ENCODE measurements at places on chromosomes 5 and 9. TPM values are rescaled to one million over a fixed set of nuclear protein-coding genes. Genes with fewer than 3 reads are reported as not detected.

- H3K27me3 ChIP-seq = no peaks in the 10 kb centered on the region
- H3K4me3 ChIP-seq = no peak overlapping the region
- no peak overlapping the region for H3K27ac ChIP-seq
- H3K36me3 ChIP-seq = no peaks in the 10 kb centered on the region
Observed at GRCh38 chr9:526904-527591, 312.4 kb downstream of the DOCK8 start.

EDIL3 gene
- total RNA-seq = 59.7 TPM

- no peaks in the 10 kb centered on the region for H3K4me1 ChIP-seq
- no peak overlapping the region for H3K27ac ChIP-seq
- no peaks in the 10 kb centered on the region for H3K36me3 ChIP-seq
- no peaks in the 10 kb centered on the region for H3K27me3 ChIP-seq
- no peak overlapping the region for H3K4me3 ChIP-seq
Observed at GRCh38 chr5:137215261-137215660, 283.9 kb downstream of the SPOCK1 start.

DNA sequence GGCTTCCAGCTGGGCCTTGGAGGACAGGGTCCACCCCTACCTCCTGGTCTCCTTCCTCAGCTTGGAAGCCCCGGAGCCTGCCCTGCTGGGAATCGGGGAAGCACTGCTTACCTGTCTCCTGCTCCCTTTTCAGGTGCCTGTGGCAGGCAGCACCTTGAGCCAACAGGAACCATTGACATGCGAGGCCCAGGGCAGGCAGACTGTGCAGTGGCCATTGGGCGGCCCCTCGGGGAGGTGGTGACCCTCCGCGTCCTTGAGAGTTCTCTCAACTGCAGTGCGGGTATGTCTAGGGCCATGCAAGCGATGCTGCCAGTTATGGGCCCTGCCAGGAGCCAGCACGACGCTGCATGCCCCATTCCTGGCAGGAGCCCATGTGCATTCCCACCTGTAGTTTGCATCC, 3.8 kb upstream of the CACFD1 start:
- H3K36me3 ChIP-seq = no peaks in the 10 kb centered on the region
- no peak for DNase-seq
- no peaks in the 10 kb centered on the region for H3K27me3 ChIP-seq
- H3K4me1 ChIP-seq = no peaks in the 10 kb centered on the region

DNA sequence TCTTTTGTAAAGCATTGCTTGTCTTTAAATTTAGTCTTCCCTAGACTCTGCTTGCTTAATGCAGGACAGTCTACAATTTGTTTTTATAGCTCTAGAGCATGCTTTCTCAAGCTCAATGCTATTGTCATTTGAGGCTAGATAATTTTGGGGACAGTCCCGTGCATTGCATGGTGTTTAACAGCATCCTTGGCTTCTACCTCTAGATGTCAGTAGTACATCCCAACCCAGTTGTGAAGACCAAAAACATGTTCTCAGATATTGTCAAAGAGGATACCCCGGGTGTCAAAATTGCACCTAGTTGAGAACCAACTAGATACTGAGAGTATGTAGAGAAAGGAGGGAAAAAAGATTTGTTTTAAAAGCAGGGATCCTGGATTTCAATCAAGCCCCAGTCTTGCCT, 277.5 kb downstream of the CEMIP2 start:
- H3K4me3 ChIP-seq = no peak overlapping the region
- H3K36me3 ChIP-seq = no peaks in the 10 kb centered on the region
- DNase-seq = no peak
- H3K27ac ChIP-seq = no peak overlapping the region

- DNase-seq = no peak
- H3K4me1 ChIP-seq = no peaks in the 10 kb centered on the region
- H3K36me3 ChIP-seq = no peaks in the 10 kb centered on the region
- H3K27ac ChIP-seq = no peak overlapping the region
Observed at GRCh38 chr5:141960018-141960417, 2.0 kb upstream of the PCDH12 start.

GRCh38 chr9:93645149-93645889, 68.9 kb downstream of the PHF2 start:
- DNase-seq = no peak
- peaks cover 38% of the 10 kb centered on the region for H3K36me3 ChIP-seq
- no peaks in the 10 kb centered on the region for H3K4me1 ChIP-seq
- H3K27me3 ChIP-seq = no peaks in the 10 kb centered on the region
- H3K27ac ChIP-seq = no peak overlapping the region

HIGD2A gene
- 198 TPM for total RNA-seq

GRCh38 chr5:18420711-18421110, 786.5 kb downstream of the TAF11L14 start:
- H3K27me3 ChIP-seq = no peaks in the 10 kb centered on the region
- H3K36me3 ChIP-seq = no peaks in the 10 kb centered on the region
- H3K4me1 ChIP-seq = no peaks in the 10 kb centered on the region
- DNase-seq = no peak

GRIN1 gene
- total RNA-seq = 0.04 TPM

- peaks cover 13% of the 10 kb centered on the region for H3K4me1 ChIP-seq
- H3K36me3 ChIP-seq = no peaks in the 10 kb centered on the region
- H3K4me3 ChIP-seq = no peak overlapping the region
- DNase-seq = no peak
- no peak overlapping the region for H3K27ac ChIP-seq
Observed at GRCh38 chr9:133892193-133892920, 99.8 kb downstream of the VAV2 start.

GPR151 gene
- not detected for total RNA-seq

DNA sequence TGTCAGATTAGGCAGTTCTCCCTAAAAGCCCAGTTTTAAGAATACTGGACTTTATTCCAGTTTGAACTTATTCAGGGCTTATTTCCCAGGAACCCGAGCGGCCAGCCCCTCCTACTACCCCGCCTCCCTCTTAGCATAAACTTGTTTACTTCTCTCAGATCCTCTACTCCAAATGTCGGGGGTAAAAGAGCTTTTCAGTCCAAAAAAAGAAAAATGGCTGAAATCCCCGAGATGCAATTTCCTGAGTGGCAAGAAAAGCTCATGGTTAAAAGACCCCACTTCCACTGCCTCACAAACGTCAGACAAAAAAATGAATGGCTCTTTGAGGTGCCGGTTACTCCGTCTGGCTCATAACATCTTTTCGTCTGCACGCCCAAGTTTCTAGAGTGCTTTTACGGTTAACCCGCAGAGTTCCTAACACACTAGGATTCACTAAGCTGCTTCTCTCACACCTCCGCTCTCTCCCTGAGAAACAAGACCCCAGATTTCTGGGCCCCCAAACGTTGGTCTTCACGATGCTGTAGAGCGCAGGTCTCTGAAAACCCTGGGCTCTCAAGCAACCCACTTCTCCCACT, 402 bp downstream of the BRD8 start:
- H3K27me3 ChIP-seq = no peaks in the 10 kb centered on the region
- H3K27ac ChIP-seq = peak overlapping the region; percentile 90
- DNase-seq = no peak
- no peaks in the 10 kb centered on the region for H3K36me3 ChIP-seq
- H3K4me3 ChIP-seq = peak overlapping the region; percentile 91
- H3K4me1 ChIP-seq = peaks cover 14% of the 10 kb centered on the region

GRCh38 chr5:93890657-93891056, 149.3 kb upstream of the POU5F2 start:
- H3K4me1 ChIP-seq = no peaks in the 10 kb centered on the region
- DNase-seq = no peak
- H3K27ac ChIP-seq = no peak overlapping the region
- no peaks in the 10 kb centered on the region for H3K36me3 ChIP-seq
- no peak overlapping the region for H3K4me3 ChIP-seq
- H3K27me3 ChIP-seq = no peaks in the 10 kb centered on the region

SOWAHA gene
- 0.16 TPM for total RNA-seq

PDCD1LG2 gene
- total RNA-seq = 3.3 TPM

DNA sequence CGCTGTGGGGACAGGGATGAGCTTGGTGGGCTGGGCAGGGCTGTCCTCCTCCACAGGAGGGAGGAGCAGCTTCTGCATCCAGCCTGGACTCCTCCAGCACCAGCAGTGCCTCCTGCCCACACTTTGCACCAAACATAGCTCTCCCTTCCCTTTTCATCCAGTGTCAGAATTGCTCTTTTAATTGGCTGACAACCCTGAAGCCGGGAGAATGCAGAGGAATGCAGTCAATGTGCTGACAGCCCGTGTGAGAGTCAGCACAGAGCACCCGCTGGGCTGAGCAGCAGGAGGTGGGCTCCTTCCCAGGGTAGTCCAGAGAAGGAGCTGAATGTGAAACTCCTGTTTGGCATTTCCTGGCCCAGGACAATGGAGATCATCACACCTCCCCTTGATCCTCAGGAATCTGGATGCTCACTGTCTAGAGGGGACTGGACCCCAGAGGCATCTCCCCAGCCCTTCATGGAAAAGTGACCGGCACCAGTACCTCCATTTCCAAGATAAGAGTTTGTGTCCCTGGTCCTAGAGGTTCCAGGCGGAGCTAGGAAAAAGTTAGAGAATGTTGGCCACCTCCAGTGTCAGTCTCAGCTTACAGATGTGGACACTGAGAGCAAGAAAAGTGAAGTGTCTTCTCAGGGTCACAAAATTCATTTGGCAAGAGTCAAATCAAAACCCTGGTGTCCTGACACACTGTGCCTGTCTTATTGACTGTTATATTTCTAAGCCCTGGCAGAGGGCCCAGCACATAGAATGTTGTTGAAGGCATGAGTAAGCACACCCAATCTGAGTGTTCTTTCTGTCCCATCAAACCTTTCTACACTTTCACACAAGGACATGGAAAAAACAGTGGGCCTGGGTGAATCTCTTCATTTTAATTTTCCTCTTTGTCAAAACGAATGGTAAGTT, 202.1 kb downstream of the SNX18 start:
- no peak for DNase-seq
- no peak overlapping the region for H3K4me3 ChIP-seq
- H3K27ac ChIP-seq = no peak overlapping the region

- no peaks in the 10 kb centered on the region for H3K27me3 ChIP-seq
- DNase-seq = no peak
- no peak overlapping the region for H3K27ac ChIP-seq
- no peak overlapping the region for H3K4me3 ChIP-seq
- H3K4me1 ChIP-seq = peaks cover 6% of the 10 kb centered on the region
- no peaks in the 10 kb centered on the region for H3K36me3 ChIP-seq
Observed at GRCh38 chr9:106857811-106858470, 5.0 kb upstream of the ZNF462 start.

DNA sequence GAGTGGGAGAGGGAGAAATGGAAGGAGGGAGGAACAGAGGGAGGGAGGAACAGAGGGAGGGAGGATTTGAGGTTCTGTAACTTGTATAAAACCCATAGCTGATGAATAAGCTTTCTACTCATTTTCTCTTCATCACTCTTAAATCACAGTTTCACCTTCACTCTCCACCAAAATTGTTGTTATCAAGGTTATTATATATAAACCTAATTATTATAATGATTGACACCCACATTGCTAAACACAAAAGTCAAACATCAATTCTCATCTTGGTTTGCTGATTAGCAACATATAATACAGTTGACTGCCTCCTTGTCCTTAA, 229.0 kb upstream of the PAPPA start:
- H3K4me1 ChIP-seq = no peaks in the 10 kb centered on the region
- no peaks in the 10 kb centered on the region for H3K27me3 ChIP-seq
- DNase-seq = no peak
- H3K4me3 ChIP-seq = no peak overlapping the region
- no peaks in the 10 kb centered on the region for H3K36me3 ChIP-seq
- no peak overlapping the region for H3K27ac ChIP-seq

DNA sequence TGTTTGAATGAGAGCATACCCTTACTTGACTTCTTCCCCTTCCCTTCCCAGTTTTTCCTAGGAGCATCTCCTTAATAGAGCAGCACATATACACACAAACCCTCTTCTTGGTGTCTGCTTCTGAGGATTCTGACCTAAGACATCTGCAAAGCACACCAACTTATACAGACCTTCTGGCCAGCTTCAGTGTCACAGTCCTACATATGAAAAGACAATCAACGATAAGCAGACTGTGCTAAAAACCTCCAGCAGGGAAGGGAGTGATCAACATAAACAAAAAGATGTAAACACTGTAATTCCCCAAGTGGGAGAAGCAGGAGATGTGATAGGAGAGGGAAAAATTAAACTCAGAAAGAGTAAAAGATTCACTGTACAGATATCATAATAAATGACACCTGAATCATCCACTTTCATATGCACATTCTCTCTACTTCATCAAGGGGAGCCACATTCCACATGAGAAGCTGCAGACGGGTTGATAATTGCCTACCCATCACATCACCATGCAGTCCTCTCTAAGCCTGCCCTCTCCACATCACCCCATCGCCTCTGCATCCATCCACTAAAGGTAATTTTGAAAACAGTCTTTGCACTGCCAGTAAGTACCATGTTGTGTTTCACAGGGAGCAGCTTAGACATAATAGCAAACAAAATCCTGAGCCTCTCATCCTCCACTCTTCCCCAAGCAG, 13.0 kb downstream of the APBA1 start:
- no peak overlapping the region for H3K4me3 ChIP-seq
- H3K27ac ChIP-seq = no peak overlapping the region
- DNase-seq = no peak
- no peaks in the 10 kb centered on the region for H3K36me3 ChIP-seq

DNA sequence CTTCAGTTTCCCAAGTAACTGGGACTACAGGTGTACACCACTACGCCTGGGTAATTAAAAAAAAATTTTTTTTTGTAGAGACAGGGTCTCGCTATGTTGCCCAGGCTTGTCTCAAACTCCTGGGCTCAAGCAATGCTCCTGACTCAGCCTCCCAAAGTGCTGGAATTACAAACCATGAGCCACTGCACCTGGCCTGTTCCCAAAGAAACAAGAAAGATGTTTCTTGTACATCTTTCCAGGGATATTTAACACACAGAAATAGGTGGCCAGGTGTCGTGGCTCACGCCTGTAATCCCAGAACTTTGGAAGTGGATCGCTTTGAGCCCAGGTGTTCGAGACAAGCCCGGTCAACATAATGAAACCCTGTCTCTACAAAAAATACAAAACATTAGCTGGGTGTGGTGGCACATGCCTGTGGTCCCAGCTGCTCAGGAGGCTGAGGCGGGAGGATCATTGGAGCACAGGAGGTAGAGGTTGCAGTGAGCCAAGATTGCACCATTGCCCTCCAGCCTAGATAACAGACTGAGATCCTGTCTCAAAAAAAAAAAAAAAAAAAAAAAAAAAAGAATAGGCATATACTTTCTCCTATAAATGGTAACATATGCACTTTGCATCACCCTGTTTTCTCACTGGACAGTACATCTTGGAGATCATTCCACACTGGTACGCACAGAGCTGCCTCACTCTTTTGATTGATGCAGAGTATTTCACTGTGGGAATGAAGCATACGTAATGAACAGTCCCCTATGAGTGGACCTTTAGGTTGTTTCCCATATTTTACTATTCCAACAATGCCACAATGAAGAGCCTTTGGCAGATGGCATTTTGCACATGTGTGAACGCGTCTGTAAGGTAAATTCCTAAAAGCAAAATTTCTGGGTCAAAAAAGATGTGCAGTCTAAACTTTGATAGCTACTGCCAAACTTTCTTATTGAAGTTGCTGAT, 2.0 kb upstream of the GRHPR start:
- H3K4me1 ChIP-seq = peaks cover 33% of the 10 kb centered on the region
- H3K27me3 ChIP-seq = no peaks in the 10 kb centered on the region
- DNase-seq = no peak
- no peak overlapping the region for H3K27ac ChIP-seq
- no peak overlapping the region for H3K4me3 ChIP-seq

CHSY3 gene
- total RNA-seq = 1.0 TPM

Measured in adrenal gland (tissue), 19 donors.